Fibroblast of lung (primary cell): ENCODE measurements at places on chromosomes 2 and 18. TPM values are rescaled to one million over a fixed set of nuclear protein-coding genes. Genes with fewer than 3 reads are reported as not detected.

- no peak for DNase-seq
Observed at GRCh38 chr2:68045342-68045741, 17.5 kb downstream of the C1D start.

DNA sequence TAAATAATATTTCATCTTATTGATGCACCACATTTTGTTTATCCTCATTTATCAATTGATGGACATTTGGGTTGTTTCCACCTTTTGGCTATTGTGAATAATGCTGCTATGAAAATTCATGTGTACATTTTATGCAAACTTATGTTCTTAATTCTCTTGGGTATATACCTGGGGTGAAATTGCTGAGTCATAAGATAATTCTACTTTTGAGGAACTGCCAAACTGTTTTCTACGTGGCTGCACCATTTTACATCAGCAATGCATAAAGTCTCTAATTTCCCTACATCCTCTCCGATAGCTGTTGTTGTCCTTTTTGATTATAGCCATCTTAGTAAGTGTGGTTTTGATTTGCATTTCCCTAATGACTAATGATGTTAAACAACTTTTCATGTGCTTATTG, 116.5 kb upstream of the DLX2 start:
- no peak for DNase-seq

DNA sequence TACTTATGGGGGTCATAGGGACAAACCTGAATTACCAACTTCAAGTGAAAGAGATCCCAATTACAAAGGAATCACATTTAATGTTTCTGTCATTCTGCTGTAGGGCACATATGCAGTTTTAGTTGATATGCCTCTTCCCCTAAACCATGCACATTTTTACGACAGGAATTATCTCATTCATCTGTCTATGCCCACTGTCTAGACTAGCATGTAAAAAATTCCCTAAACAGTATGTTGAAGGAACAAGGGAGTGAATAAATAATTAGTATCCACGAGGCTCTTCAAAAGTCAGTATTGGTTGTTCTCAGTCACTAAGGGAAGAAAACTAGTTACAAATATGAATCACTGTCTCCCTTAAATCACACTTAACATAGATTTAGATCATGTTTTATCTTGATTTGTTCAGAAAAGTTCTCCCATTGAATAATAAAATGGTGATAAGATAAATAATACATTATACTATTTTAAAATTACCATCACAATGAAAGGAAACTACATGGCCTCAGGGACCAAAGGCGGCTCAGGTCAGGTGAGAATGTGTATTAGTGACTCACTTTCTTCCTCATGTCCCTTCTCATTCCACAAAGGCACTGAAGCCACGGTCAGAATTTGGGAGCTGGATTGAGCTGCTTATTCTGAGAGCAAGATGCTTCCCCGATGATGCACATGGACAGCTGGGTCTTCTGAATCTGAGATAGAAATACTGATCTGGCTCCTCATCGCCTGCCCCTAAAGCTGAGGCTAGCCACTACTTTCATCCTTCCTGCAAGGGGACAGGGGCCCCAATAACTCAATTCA, 29.1 kb downstream of the DYM start:
- DNase-seq: peak; percentile 19

DNA sequence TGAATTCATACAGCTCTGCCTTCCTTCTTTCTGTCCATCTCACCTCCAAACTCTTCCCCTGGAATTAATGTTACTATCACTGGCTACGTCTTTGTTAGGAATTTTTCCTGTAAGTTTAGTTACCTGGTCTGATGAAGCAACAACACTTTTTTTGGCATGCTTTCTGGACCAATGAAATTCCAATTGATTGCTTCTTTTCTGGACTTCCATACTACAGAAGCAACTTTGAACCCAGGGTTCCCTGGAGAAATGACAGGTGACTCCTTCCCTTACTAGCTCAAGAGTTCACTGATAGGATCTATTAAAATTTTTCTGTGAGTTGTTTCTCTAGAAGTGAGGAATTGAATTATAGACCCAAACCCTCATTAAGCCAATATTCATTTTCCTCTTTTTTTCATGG, 41.4 kb upstream of the STPG4 start:
- no peak for DNase-seq

DNA sequence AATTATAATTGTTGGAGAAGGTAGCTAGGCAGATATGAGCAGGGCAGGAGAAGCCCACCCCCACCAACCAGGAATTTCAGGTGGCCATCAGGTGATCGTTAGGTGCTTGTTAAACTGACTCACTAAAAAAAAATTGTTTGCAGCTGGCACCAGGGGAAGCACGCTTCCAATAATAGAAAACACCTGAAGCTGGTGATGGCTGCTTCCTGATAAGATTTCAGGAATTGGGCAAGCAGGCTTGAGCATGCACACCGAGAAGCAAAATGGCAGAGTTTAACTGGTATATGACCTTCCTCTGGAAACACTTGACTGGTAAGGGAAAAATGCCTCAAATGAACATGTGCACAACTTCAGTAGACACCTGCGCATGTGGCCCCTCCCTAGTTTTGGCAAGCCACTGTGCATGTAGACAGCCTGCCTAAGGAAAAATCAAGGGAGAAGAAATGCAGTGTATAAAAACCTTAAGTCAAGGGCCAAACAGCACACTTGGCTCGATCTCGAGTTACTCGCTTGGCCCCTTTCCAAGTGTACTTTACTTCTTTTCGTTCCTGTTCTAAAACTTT, 292.8 kb downstream of the CCDC85A start:
- no peak for DNase-seq

DNA sequence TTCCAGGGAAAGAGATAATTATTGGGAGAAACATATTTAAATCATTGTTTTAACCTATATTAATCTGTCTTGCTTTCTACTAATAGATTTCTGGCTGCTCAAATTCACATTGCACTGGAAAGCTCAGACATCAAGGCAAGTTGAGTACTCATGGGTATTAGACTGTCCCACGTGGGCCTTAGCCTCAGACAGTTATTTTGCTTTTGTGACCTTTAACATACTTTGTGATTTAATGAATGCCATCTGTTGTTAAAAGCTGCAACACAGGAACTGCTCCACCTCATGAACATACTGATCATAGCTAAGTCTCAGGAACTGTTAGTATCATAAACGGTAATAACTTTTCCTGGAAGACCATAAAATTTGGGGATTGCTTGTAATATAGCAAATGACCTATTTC, 2.7 kb upstream of the LCT start:
- DNase-seq: peak; percentile 75

GRCh38 chr2:11074246-11074820, 80.9 kb upstream of the SLC66A3 start:
- DNase-seq: no peak

DNA sequence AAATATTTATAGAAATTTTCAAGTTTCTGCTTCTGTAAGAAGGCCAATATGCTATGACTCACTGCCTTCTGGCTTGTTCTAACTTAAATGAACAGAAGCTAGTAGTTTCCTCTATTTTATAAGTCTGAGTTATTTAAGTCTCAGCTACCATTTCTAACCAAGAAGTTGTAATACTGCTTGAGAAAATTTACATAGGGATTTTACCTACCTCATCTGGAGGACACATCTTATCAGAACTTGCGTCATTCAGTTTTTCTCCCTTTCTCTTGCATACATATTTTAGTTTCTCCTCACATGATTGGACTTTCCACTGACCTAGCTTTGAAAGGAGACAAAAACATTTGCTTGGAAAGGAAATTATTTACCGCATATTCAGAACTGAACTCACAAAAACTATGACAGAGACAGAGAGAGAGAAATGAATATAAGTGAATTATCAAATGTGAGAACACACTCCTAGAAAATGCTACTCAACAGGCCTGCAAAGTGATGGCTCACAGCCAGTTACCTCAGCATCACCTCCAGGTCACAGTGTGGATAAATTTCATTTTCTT, 81.1 kb upstream of the CD302 start:
- DNase-seq: peak; percentile 68

Gene SH3RF3
- 6.7 and 10.1 TPM in 2 replicates for total RNA-seq

GRCh38 chr2:38494394-38494793, 108.3 kb downstream of the HNRNPLL start:
- DNase-seq: no peak

DNA sequence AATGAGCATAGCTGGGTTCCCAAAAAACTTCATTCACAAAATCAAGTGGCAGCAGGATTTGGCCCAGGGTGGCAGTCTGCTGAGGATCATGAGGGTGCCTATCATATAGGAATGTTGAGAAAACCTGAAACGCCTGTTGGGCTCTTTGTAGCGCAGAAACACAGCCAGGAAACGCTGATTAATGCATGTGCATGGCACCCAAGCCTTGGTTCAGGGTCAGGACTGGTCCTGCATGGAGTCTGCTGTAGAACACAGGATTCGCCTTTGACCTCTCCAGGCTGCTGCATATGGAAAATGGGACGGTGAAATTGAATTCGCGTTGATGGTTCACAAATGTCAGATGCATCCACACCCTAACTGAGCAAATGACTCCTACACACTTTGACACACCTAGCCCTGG, 227.9 kb upstream of the COPS8 start:
- DNase-seq: no peak

DNA sequence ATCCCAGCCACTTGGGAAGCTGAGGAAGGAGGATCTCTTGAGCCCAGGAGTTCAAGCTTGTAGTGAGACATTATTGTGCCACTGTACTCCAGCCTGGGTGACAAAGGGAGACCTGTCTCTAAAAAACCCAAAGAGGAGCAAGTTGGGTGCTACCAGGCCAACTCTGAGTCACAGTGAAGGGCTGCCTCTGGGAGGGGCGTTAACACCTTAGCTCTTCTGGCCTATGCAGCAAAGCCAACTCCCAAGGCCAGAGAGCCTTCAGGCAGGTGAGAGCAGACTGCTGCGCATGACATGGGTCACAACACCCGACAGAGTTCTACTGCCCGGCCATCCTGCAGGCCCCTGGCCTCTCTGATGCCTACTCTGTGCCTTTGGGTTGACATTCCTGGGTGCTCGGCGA, 32.6 kb upstream of the ATG16L1 start:
- DNase-seq: no peak

DNA sequence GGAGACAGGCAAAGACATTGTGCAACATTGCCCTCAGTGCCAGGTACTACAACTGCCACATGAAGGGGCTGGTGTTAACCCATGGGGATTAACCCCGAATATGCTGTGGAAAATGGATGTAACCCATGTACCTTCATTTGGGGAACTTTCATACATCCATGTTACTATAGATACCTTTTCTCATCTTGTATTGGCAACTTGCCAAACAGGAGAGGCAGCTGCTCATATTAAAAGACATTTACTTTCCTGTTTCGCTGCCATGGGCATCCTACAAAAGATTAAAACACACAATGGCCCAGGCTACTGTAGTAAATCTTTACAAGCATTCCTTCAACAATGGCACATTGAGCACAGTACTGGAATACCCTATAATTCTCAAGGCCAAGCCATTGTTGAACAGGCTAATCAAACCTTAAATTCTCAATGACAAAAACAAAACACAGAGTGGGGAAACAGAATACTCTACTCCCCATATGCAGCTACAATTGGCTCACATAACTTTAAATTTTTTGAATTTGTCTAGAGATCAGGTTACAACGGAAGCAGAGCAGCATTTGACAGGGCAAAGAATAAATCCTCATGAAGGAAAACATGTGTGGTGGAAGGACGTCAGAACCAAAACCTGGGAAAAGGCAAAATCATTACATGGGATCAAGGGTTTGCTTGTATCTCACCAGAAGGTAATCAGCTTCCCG, 1723.5 kb upstream of the LRRTM1 start:
- DNase-seq: no peak
